ENCODE measurements at places on chromosomes 5 and 9. TPM values are rescaled to one million over a fixed set of nuclear protein-coding genes. Genes with fewer than 3 reads are reported as not detected.

The NKD2 gene
- 0.28 TPM for polyA plus RNA-seq

DNA sequence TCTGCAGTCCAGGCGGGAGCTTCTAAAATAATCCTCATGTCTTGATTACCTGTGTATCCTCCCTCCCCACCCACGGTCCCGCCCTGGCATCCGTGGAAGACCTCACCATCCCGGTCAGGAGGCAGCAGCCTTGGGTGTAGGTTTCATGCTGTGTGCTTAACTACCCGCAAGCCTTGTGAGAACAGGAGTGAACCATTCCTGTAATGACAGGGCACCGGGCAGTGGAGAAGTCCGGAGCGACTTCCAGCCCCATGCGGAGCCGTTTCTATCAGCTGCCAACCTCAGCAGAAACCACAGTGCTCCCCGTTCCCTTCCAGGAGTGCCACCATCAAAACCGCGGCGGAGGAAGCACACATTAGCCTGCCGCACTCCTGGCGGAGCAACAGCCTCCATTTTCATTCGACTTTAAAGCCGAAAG, 123.5 kb upstream of the LMX1B start:
- no peak for DNase-seq

GRCh38 chr5:121053055-121053985, 589.2 kb downstream of the PRR16 start:
- DNase-seq = no peak

DNA sequence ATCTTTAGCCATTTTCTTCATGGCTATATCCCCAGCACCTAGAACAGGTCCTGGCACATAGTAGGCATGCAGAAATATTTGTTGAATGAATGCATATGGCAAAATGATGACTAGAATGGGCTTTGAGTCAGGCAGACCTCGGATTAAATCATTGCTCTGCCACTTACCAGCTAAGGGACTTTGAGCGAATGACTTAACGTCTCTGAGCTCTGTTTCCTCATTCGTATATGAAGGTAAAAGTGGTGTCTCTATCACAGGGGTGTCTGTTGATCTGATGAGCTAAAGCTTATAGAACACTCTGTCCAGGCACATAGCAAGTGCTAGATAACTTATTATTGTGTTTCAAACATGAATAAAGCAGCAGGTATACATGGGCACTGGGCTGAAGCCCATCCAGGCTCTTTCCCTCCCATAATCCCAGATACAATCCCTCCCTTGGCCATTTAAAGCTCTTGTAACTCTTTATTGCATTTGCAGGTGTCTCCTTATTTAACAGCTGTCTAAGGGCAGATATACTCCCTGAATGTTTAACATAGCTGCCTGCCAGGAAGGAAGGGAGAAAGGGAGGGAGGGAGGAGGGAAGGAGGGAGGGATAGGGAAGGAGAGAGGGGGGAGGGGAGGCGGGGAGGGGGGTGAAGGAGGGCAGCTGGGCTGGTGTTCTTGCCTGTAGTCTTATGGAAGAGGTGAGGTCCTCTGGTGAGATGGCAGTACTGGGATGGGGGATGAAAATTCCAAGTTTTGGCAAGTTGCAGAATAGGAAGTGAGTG, 23.2 kb upstream of the STXBP1 start:
- no peak for DNase-seq

- DNase-seq = no peak
These were observed 165.9 kb downstream of the FSTL4 start for GRCh38 chr5:133446440-133446839.
